NCI-H446 treated with DMSO at 0.1 percent for 48 hours (cell line): ENCODE measurements at places on chromosomes 2 and 18.

DNA sequence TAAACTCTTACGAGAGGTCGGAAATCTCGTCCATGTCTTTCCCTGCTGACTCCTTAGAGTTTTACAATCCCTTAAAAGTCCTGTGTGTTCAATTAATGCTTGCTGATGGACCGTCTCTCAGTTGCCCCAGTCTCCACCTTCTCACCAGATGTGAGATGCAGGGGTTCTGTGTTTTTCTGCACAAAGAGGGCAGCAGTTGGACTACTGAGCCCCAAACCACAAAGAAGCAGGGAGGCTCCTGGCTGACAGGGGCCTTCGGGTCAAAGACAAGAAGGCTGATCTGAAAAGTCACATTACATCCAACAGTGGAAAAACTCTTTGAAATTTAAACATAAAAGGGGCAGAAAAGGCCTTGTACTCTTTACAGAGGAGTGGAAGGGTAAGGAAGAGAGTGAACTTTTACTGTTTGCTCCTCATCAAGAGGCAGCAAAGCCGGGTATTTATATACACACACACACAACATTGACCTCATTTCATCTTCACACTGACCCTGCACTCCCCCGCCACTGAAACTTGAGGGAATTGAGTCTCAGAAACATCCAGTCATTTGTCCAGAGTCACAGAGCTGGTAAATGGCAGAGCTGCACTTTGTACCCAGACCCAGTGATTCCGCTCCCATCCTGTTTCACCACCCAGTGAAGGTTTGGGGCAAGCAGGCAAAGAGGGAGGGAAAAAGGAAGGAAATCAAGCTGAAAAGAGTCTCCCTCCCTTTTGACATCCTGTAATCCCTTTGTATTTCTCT lies 23.7 kb downstream of the MRPL33 start:
- no peak for DNase-seq

- DNase-seq: no peak
Measured at GRCh38 chr2:218540015-218540414, 28.1 kb downstream of the USP37 start.

GRCh38 chr2:58235170-58235569 lies 6.0 kb downstream of the FANCL start:
- no peak for DNase-seq

GRCh38 chr2:176138526-176138922 lies 9.0 kb downstream of the HOXD8 start:
- DNase-seq: no peak

GRCh38 chr2:231259104-231259503 lies 60.7 kb downstream of the ARMC9 start:
- DNase-seq: no peak
